GM23338 (cell line): ENCODE measurements at places on chromosomes 1 and 21. TPM values are rescaled to one million over a fixed set of nuclear protein-coding genes. Genes with fewer than 3 reads are reported as not detected.

KCNT2 gene
- total RNA-seq = 10.1 and 13.4 TPM in 2 replicates

RGS16 gene
- 15.4 and 18.2 TPM in 2 replicates for total RNA-seq

ADAMTS1 gene
- total RNA-seq = 14.1 and 15.4 TPM in 2 replicates

S100A8 gene
- total RNA-seq = not detected in 2 replicates

- DNase-seq = no peak
Observed at GRCh38 chr1:216057063-216057462, 366.2 kb downstream of the USH2A start.

DNA sequence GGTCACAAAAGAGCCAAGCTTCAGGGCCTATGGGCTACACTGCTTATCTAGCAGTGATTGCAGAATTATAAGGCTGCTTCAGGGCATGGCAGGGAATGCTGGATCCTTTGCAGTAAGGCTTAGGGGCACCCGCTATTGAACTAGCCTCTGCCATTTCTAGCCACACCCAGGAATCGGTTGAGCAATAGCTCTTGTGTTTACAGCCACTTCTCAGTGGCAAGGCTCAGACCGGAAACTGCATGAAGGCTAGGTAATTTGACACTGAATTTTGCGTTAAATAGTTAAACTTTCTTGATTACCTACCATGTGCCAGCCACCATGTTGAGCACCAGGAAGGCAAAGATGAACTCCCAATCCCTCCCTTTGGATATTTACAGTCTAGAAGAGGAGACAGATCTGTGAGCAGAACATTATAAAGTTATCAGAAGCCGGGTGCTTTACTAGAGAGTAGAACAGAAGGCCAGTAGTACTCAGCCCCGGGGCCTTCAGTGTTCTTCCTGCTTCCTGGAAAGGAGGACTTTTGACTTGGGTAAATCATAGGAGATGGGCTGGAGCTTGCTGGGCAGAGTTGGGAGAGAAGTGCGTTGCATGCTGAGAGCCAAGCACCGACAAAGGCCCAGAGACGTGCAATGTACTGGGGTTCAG, 98.6 kb upstream of the LPGAT1 start:
- DNase-seq = peak; percentile 60

BMP8B gene
- total RNA-seq = 0.43 and 0.90 TPM in 2 replicates

C1orf94 gene
- 4.9 and 5.3 TPM in 2 replicates for total RNA-seq

DNA sequence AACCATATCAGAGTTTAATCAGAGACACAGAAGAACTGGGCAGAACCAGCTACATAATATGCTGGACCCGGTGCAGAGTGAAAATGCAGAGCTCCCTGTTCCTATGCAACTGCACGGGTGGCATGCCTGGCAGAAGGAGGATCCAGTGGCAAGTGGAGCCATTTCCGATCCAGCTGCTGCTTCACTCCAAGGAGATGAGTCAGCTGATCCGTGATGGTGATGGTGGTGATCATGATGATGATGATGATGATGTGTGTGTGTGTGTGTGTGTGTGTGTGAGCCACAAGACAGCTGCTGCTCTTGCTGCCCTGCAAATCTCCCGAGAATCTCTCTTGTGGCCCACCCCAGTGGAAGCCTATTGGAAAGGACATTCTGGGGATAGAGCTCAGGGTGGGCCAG, 133.0 kb downstream of the URB2 start:
- DNase-seq = no peak

DNA sequence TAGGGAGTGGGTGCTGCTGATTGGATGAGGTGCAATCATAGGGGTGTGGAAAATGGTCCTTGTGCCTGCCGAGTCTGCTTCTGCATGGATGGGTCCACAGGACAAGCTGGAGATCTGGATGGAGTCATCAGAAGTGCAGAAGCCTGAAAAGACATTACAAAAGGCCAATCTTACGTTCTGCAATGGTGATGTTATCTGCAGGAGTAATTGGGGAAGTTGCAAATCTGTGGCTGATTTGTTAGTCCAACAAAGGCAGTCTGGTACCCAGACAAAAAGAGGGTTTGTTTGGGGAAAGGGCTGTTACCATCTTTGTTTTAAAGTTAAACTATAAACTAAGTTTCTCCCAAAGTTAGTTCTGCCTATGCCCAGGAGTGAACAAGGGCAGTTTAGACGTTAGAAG, 166.5 kb downstream of the PGBD5 start:
- no peak for DNase-seq

OR2L8 gene
- not detected in 2 replicates for total RNA-seq

SPEN gene
- 28.5 and 43.6 TPM in 2 replicates for total RNA-seq

DNA sequence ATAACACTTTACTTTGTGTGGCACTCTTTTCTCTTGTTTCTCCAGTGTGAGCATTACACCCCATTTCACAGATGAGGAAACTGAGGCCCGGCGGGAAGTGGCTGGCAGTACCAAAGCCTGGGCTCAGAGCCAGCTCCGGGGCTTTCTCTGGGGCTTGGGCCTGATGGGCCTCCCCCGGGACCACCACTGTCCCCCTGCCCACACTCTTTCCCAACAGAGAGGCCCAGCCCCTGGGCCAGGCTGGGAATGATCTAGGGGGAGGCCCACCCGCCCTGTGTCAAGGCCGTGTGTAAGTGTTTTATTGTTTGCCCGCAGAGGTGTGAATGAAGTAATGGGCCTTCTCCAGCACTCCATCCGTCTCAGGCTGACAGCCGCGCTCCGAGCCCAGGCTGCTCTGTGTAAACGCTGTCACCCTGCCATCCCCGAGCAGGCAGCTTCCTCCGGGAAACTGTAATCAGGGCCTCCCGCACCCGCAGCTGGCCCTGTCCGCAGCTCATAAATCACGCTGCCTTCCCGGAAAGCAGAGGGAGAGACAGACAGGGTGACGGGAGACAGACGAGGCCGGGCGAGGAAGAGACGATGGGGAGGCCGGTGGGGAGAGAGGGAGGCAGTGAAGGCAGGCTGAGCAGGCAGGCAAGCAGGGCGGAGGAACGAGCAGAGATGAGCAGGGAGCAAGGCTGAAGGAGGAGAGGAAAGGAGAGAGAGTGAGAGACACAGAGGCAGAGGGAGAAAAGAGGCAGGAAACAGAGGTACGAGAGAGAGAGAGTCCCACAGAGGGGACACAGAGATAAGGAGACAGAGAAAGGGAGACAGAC, 109.7 kb upstream of the ZBTB40 start:
- DNase-seq = no peak

MFAP2 gene
- 107 and 129 TPM in 2 replicates for total RNA-seq

DNA sequence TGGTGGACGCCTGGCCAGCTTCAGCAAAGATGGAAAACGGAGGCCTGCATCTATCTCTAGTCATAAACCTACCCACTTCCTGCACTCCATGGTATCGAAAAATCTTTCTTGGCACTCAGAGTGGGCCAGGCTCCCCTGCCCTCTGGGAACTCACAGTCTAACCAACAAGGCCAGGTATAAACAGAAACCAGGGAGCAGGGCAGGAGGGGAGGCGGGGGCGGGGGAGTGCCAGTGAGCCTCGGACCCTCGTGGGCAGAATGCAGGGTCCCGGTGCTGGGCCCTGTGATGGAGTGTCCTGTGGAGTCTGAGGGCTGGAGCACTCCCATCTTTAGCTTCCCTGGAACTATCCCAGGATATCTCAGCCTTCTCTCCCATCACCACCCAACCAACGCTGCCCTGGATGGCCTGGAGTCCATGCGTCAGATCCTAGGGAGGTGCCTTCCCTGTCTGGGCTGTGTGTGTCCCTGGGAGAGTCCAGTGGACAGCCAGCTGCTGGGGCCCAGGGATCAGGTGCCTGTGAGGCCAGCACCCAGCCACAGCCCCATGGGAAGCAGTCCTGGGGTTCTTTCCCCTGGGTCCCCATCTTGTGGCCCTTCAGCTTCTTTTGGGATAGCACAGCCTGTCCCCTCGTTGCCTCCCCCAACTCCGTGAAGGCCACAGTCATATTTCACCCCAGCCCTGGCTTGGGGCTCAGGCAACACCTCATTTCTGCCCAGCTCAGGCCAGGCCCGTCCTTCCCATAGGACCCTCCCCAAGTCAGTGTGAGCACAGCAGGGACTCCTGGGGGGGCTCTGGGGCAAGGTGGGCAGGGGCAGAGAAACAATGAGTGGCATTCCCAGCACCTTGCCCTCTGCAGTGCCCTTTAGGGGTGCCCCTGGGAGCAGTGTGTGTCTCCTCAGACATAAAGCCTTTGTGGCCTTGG, 1.1 kb upstream of the EPS8L3 start:
- no peak for DNase-seq

DNA sequence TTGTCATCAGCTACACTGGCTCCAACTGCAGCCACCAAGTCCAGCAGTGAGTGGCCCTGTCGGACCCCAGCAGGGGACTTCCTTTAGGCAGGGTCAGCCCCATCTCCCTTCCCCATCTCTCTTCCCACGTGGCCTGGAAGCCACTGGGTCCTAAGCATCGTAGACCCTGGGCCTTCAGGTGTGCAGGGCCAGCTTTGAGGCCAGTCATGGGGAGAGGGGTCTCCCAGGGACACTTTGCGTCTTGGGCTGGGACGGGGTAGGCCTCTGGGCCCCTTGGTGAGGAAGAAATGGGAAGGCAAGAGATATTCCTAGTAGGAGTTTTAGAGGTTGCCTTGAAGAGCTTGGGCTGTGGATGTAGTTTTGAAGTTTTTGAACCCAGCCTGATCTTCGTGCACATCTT, 12.1 kb upstream of the MIIP start:
- no peak for DNase-seq

MRAP gene
- not detected in 2 replicates for total RNA-seq

ACTRT2 gene
- total RNA-seq = not detected in 2 replicates

PRDM16 gene
- total RNA-seq = 0.14 and 0.66 TPM in 2 replicates

- DNase-seq = no peak
Observed at GRCh38 chr1:207440626-207441025, 13.5 kb upstream of the CR2 start.

GJA9 gene
- total RNA-seq = not detected in 2 replicates

LRRIQ3 gene
- 0.16 and 0.21 TPM in 2 replicates for total RNA-seq

GRCh38 chr1:213519098-213519497, 468.1 kb downstream of the RPS6KC1 start:
- DNase-seq = no peak

DNA sequence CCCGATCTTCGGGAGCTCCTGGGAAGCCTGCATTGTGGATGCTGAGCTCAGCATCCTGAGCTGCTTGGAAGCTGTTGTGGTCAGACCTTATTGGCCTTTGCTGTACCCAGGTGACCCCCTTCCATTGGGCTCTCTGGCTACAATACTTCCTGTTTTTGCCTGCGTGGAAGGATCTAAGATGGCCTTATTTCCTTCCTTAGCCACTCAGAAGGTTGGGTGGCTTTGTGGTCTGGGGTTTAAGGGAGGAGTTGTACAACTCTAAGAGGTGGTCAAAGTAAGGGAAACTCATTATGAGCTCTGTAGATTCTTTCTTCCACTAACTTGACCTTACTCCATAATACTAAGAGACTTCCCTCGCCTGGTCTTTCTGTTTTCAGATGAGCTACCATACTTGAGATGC, 17.7 kb downstream of the PFKFB2 start:
- no peak for DNase-seq

SWT1 gene
- total RNA-seq = 5.7 TPM in 2 replicates

DNA sequence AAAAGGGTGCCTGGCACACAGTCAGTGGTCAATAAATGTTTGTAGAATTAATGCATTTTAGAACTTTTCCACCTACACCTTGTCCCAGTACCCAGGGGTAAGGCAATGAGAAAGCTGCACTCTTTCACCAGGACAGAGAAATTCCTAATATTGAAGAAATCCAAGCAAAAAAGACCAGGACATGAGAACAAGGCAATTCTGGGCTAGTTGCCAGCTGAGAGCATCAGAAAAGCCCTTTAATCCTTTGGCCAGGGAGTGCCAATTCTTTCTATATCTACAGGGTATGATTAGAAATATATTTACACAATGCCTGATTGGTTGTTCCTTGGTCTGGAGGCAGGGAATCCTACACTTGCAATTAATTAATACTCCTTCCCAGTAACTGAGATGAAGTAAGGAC, 492.4 kb upstream of the NFIA start:
- DNase-seq = no peak

PPM1J gene
- 12.7 and 22.4 TPM in 2 replicates for total RNA-seq
